ENCODE measurements at places on chromosomes 1 and 21. TPM values are rescaled to one million over a fixed set of nuclear protein-coding genes. Genes with fewer than 3 reads are reported as not detected.

DNA sequence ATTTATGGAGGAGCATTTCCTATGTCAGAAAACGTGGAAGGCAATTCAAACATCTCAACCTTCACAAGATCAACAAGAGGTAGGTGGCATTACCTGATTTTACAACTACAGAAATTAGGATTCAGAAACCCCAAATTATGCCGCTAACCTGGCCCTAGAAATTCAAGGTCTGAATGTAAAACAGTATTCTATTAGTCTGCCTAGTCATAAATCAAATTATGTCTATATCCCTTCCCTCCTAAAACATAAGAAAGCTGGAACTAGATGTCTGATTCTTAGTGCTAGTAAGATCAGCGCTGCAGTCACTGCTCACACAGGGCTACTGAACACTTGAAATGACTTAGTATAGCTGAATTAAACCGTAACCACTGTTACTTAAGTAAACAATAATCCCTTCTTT lies 1.4 kb downstream of the TOMM20 start:
- DNase-seq = no peak

- DNase-seq = no peak
Observed at GRCh38 chr1:15325375-15326085, 78.5 kb downstream of the FHAD1 start.

GRCh38 chr1:66284746-66285145 lies 249.2 kb upstream of the SGIP1 start:
- no peak for DNase-seq

DNA sequence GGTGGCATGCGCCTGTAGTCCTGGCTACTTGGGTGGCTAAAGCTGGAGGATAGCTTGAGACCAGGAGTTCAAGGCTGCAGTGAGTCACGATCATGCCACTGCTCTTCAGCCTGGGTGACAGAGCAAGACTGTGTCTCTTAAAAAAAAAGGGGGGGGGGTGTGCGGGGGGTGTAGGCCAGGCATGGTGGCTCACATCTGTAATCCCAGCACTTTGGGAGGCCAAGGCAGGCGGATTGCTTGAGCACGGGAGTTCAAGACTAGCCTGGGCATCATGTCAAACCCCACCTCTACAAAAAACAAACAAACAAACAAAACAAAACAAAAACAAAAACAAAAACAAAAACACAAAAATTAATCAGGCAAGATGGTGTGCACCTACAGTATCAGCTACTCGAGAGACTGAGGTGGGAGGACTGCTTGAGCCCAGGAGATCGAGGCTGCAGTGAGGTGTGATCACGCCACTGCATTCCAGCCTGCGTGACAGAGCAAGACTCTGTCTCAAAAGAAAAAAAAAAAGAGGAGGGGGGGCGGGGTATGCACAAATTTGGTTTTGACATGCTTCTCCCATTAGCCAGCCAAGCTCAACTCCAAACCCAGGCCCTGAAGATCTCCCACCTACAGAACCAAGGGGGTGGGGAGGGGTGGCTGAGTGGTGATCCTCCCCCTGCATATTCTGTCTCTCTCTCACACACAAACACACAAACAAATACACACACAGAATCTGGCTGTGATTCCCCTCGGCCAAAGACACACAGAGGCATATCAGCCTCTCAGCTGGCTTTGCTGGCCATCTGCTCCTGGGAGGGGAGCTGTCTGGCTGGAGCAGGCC lies 3.1 kb downstream of the PTAFR start:
- no peak for DNase-seq

DNA sequence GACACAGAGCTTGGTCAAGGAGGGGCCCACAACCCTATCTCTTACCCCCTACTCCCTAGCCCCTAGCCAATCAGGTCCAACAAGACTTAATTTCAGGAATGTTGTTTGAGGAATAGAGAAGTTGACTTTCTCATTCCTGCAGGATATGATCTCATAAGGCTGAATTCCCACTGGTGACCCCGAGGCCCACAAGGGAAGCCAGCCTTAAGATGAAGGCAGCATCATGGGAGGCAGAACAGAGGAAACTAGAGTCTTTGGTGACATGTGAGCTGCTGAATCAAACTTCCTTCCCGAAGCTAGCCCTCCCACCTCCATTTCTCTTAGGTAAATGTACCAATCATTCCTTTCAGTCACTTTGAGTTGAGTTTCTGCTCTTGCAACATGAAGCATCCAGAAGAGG lies 9.1 kb upstream of the PDIK1L start:
- no peak for DNase-seq

GRCh38 chr1:223819730-223820514 lies 25.8 kb downstream of the TP53BP2 start:
- DNase-seq = no peak

GRCh38 chr1:226033991-226034390 lies 28.5 kb upstream of the H3-3A start:
- DNase-seq = no peak

DNA sequence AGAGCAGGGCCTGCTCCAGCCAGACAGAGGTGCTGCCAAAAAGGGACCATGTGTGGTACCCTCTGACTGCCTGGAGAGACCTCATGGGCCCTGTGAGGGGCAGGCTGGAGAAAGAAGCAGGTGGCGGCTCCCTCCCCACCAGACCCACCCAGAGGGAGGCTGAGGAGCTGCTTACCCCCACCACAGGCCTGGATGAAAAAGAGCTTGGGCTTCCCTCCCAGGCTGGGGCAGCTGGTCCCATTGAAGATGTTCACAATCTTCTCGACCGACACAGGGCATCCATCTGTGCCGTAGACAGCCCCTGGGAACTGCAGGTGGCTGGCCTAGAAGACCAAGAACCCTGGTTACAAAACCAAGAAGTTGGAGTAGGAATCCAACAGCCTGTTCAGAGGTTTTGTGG lies 19.6 kb downstream of the CASP9 start:
- DNase-seq = no peak

DNA sequence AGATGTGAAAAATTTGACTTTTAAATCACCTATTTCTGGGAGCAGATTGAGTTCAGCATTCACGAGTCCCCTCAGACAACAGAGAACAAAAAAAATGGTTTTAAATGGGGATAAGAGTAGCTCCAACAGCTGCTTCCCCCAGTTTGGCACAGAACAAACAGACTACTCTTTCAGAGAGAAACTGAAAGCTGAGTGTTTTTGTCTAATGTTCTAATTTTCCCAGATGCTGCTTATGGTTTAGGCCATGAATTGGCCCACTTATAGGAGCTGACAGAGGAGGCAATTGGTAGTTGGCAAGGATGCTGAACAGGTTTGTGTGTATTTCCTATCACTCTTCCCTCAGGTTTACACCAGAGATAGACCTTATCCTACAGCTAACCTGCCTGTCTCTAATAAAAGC lies 1637.4 kb upstream of the PRMT6 start:
- DNase-seq = no peak

GRCh38 chr21:40270047-40270446 lies 402.8 kb downstream of the PCP4 start:
- no peak for DNase-seq

DNA sequence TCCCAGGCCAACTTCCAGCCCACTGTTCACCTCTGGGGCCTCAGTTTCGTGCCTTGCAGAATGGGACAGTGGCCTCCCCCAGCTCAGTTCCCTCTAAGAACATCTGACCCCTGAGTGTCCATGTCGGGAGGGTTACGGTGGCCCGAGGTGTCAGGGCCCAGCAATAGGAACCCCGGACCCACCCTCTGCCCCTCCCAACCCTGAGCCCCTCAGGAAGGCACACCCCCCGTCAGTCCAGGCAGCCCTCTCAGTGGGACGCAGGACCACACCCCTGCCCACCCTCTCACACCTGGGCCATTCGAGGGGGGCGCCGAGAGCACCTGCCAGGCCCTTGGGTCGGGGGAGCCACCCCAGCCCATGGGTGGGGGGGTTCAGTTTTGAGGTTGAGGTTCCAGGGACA lies 447 bp downstream of the TTC34 start:
- peak; percentile 9 for DNase-seq

GRCh38 chr1:30747033-30748008 lies 10.3 kb downstream of the LAPTM5 start:
- DNase-seq = no peak

DNA sequence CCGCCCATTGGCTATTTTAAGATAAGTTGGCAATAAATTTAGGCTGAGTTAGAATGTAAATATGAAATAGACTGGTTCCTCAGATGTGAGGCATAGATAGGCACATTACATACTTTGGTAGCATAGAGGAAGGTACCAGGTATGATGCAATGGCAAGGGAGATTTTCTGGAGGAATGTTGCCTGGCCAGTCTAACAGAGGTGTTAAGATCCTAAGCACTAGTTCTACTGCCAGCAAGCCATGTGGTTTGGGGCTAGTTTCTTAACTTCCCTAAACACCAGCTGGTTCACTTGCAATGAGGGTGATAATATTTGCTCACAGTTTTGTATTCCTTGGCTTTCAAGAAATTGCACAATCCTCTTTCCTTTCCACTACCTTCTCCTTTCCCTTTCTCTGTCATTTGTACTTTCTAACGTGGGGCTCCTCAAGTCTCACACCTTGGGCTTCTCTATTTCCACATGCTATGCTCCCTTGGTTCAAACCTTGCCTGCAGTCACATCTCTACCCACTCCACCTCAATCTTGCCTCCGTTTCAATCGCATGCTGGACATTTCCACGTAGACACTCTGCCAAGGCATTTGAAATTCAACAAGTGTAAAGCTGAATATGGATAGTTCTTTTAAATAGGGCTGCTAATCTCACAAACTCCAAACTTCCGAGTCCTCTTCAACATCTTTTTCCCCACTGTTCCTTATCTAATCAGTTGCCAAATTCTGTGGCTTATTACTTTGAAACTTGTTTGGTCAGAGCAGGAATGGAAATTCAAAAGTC lies 4.7 kb upstream of the CD55 start:
- DNase-seq = no peak

- DNase-seq = no peak
Observed at GRCh38 chr21:18252256-18252655, 7.6 kb downstream of the CHODL start.

GRCh38 chr21:38082936-38083485 lies 166.8 kb upstream of the KCNJ6 start:
- DNase-seq = no peak

GRCh38 chr1:226872437-226872836 lies 2.0 kb downstream of the PSEN2 start:
- no peak for DNase-seq

DNA sequence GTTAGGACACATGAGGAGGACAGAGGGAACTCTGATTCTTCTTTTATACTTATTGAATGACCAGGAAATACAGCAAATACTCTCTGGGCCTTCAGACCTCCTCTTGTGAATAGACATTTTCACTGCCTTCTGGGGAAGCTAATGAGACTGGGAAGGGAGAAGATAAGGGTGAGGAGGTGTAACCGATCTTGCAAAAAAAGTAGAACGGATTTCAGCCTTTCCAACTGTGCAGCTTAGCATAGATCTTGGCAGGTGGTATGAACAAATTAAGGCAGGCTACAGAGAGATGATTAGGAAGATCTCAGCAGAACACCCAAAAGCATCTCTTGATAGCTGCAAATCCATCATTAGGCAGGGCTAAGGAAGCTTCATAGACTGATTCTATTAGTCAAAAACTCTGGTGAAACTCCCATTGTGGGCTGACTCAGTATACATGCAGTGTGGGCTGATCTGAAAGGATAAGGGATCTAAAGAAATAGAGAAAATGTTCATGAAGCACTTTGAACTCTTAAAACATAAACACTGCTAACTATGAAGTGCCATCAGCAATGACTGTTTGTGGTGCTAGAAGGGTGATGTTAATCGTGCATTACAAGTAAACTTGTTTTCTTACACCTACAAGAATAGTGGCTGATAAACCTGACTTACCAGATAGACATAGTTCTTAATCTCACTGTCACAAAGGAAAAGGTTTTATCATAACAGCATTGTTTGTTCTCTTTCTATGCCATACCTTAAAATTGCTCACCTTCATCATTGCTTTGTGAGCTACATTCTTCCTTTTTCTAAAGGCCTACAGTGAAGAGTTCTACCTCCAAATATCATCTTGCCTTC lies 85.5 kb upstream of the PALMD start:
- no peak for DNase-seq

DNA sequence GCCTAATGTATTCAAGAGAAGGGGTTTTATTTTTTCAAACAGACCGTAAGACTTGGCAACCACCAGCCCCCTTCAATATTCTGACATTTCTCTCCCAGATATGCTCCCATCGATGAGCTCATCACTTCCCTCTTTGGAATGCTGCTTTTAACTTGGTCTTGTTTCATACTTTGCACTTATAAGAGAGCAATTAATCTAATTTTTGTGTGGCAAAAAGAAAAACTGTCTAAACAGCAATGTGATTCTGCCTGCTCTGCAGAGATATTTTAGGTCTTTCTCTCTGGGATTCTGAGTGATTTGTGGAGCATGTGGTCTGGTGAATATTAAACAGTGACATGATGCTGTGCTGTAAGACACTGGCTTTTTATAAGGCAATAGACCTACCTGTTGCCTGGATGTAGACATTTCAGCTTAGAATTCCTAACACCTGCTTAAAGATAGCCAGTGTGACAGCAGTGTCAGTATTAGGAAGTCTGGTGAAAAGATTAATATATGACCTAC lies 284.8 kb downstream of the BACH1 start:
- no peak for DNase-seq

DNA sequence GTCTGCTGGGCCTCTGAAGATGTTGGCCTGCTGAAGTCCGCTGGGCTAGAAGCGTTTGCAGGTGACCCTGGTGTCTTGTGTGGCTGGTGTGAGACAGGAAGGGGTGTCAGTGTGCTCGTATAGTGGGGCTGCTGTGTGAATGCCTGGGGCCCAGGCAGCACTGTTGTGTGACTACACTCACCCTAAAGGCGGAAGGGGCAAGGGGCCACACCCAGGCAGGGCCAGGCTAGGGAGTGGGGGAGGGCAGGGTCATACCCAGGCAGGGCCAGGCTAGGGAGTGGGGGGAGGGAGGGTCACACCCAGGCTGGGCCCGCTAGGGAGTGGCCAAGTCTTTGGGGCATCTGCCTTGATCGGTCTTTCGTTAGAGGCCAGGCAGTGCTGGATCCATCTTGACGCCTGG lies 25.0 kb downstream of the PDXK start:
- no peak for DNase-seq

DEGS1 gene
- total RNA-seq = 56.9 TPM

APOBEC4 gene
- not detected for total RNA-seq

UMODL1 gene
- total RNA-seq = 0.05 TPM

LRRC7 gene
- 3.0 TPM for total RNA-seq

GBP5 gene
- 1.7 TPM for total RNA-seq

OR6K3 gene
- total RNA-seq = not detected

ANKRD65 gene
- 1.8 TPM for total RNA-seq

SPRR2F gene
- total RNA-seq = not detected

IPP gene
- total RNA-seq = 13.9 TPM

SNX7 gene
- total RNA-seq = 18.8 TPM

CLCA1 gene
- not detected for total RNA-seq

CTSE gene
- not detected for total RNA-seq

AMY1B gene
- total RNA-seq = not detected

HSD3B1 gene
- total RNA-seq = not detected

PDE9A gene
- total RNA-seq = 3.3 TPM

IL19 gene
- not detected for total RNA-seq

DISC1 gene
- 3.0 TPM for total RNA-seq
